ENCODE measurements at places on chromosomes 2 and 18.

DNA sequence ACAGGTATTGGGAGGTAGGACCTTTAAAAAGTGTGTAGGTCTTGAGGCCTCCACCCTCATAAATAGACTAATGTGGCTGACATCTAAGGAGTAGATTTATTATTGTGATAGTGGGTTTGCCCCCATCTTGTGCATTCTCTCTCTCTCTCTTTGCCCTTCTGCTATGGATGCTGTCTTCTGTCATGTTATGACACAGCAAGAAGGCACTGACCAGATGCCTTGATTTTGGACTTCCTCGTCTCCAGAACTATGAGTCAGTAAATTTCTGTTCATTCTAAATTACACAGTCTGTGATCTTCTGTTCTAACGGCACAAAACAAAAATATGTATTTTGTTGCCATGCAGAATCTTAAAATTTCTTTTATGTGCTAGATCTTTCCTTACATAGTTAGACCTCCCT lies 66.9 kb downstream of the ATAD2B start:
- no peak for DNase-seq

DNA sequence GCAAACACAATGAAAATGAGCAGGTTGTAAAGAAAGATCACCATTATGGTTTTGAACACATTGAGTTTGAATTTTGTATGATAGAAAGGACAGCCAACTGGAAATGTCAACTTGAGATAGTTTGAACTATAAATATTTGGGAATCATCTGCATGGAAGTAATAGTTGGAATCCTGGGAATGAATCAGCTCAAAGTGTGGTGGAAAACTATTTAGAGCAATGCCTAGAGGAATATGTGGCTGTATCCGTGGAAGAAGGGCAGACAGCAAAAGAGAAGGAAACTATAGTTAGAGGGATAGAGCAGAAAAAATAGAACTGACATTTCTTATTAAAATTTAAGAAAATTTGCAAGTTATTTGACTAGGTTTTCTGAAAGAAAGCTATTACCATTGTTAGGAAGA lies 112.5 kb upstream of the OTX1 start:
- DNase-seq, result no peak

DNA sequence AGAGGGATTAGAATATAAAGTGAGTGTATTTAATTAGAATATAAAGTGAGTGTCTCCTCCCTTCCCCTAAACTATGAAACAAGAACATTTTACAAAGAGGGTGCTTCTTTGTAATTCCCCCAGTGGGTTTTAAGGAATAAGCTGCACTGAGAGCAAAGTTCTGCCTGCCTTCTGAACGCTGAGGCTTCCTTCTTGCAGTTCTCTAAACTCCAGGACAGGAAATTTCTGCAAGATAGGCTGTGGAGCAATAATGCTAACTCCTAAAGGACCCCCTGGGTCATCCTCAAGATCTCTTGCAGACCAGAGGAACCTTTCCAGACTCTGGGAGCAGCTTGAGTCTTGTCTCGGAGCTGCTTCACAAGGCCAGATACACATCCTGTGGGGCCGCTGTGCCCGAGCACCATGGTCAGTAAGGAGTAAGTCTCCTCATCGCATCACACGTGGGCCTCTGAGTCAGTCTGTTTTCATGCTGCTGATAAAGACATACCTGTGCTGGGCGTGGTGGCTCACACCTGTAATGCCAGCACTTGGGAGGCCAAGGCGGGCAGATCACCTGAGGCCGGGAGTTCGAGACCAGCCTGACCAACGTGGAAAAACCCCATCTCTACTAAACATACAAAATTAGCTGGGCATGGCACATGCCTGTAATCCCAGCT lies 87.5 kb upstream of the KCNE4 start:
- no peak for DNase-seq

GRCh38 chr18:45317948-45318640 lies 297.2 kb upstream of the SLC14A2 start:
- DNase-seq, result no peak

DNA sequence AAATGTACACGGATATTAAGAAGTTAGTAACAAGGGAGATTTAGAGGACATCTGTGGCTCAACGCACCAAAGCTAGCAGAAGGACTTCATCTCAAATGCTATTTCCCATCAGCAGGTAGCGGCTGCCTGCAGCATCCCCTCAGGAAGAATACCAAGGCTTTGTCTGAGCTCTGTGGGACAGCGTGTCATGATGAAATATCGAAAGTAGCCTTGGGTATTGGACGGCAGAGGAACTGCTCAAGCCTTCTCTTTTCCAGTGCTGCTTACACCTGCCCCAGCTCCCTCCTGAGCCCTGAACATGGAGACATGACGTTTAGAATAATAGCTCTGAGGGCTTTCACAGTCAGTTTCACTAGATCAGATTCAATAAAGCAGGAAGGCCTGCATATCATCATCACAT lies 241.6 kb downstream of the SUCLG1 start:
- no peak for DNase-seq

GRCh38 chr2:240449764-240450531 lies 14.5 kb downstream of the GPC1 start:
- DNase-seq, result no peak

- DNase-seq, result no peak
Observed at GRCh38 chr2:175437167-175437566, 255.7 kb upstream of the ATP5MC3 start.

DNA sequence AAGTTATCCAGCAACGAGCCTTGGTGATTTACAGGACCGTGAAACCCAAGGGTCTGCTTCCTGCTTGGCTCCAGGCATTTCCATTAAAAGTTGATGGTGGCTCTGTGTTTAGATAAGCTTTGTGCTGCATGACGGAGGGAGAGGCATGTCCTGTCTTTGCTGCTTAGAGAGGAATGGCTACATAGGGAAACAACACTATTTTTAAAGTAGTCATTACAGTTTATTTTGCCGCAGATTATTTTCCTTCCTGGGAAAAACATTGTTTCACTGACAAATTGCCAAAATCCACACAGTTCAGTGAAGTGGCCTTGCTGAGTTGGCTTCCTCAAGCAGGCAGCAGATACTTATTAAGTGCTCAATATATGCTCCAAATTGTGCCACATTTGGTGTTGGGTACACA lies 98.5 kb downstream of the THSD7B start:
- no peak for DNase-seq

DNA sequence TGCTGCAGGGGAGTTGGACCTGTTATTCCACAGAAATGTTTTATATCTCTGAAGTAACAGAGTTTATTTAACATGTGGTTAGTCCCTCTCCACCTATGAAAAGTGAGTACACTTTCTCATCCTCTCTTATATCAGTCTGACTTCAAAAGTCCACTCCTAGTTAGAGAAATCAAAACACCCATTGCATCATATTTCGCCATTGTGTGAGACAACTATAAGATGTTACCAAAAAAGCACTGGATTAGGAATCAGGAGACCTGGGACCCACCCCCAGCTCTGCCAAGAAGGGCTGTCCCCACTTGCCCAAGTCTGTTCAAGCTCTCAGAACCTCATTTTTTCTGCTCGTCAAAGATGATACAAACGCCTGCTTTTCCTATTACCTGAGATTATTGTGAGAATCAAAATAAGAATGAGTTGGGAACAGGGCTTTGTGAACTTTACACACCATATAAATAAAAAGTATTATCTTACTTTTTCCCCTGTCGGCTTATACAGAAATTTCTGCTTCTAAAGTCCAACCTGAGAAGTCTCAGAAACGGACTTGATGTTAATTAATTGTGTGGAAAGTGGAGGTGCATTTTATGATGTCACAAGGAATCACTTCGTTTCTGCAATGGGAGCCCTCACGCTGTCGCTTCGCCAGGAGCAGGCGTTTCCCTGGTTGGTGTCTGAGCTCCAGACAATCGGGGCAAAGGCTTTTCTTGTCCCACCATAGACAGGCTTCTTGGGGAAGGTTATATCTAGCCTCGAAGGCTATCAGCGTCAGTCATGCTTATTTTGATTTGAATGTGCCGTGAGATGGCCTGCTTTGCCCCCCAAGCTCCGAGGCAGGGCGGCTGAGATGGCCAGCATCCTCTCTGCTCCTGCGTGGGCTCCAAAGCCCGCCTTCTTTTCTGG lies 89.6 kb upstream of the ZNF516 start:
- DNase-seq, result no peak

GRCh38 chr2:236548179-236548921 lies 21.3 kb upstream of the ACKR3 start:
- no peak for DNase-seq

- no peak for DNase-seq
Observed at GRCh38 chr2:122108186-122108585, 352.7 kb downstream of the TSN start.

GRCh38 chr18:74492259-74492658 lies 3.9 kb upstream of the CNDP2 start:
- no peak for DNase-seq

- DNase-seq, result no peak
Observed at GRCh38 chr2:148990968-148991367, 47.5 kb upstream of the LYPD6B start.

DNA sequence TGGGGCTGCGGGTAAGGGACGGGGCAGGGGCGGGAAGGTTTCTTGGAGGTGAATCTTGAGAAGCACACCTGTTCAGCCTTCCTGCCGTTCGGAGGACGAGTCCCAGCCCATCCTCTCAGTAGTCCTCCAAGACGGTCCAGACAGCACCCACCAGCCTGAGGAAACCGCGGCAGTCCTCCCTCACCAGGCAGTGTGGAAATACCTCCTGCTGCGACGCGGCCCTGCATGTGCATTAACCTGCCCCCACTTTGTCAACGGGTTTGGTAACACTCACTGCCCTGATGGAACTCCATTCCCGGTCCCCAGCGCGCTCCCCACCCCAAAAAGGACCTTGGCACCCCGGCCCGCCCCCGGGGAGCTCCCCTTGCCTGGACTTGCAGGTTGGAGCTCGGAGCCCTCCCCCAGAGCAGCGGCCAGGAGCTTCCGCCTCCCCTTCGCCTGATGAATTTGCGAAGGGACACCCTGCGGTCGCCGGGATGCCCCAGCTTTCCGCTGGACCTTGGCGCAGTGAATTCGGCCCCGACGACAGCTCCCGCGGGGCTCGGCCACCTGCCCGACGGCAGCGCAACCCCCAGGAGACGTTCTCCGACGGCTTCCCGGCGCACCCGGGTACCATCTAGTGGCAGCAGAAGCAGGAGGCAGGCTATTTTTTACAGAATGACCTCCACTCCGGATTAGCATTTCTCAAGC lies 31.5 kb downstream of the ACVR1C start:
- peak; percentile 29 for DNase-seq

- DNase-seq, result no peak
Observed at GRCh38 chr2:115976916-115977315, 1534.5 kb downstream of the DPP10 start.

DNA sequence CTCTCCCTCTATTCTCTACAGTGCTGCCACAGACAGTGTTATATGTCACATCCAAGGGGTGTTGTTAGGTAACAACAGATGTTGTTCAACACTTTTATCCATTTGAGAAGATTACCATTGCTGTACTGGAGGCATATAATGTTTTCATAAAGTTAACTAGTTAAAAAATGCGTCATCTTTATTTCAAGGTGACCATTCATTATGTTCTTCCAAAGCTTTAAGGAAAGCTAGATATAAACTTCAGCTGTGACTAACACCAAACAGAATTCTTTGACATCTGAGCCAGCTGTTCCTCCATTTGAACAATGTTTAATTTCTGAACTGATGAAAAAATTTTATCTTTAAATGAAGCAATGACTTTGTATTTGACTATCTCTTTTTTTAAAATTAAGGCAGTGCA lies 1099.6 kb upstream of the TMEFF2 start:
- no peak for DNase-seq

DNA sequence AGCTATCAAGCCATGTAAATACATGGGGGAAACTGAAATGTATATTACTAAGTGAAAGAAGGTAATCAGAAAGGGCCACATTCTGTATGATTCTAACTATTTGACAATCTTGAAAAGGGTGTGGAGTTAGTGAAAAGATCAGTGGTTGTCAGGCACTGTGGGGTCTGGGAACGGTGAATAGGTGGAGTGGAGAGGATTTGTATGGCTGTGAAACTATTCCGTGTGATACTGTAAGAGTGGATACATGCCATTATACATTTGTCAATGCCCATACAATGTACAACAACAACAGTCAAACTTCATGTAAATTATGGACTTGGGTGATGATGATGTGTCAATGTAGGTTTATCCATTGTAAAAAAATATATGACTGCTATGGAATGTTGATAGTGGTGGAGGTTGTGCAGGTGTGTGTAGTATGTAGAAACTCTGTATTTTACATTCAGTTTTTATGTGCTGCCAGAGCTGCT lies 1116.2 kb downstream of the SUCLG1 start:
- DNase-seq, result no peak

GRCh38 chr2:85554980-85555612 lies 6.2 kb downstream of the GGCX start:
- DNase-seq, result no peak

GRCh38 chr2:219443016-219443696 lies 8.5 kb downstream of the SPEG start:
- DNase-seq, result no peak

DNA sequence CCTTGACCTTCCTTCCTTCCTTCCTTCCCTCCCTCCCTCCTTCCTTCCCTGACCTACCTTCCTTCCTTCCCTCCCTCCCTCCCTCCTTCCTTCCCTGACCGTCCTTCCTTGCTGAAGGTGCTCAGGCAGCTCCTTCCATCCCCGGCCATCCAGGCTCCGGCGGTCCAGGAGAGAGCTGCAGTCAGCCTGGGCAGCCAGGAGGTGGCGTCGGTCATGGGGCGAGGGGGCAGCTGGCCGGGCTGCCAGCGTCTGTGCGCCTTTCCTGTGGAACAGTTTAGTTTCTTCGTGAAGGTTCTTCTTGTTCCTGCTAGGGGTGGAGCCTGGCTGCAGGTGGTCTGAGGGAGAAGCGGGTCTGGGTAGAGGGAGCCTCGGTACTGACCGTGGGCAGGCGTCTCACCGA lies 15.7 kb downstream of the GPR35 start:
- DNase-seq, result no peak

GRCh38 chr2:190664240-190664639 lies 15.4 kb downstream of the NAB1 start:
- no peak for DNase-seq

- DNase-seq, result no peak
Observed at GRCh38 chr18:67662996-67663395, 146.5 kb upstream of the DSEL start.

GRCh38 chr2:149082735-149083134 lies 44.2 kb downstream of the LYPD6B start:
- no peak for DNase-seq

DNA sequence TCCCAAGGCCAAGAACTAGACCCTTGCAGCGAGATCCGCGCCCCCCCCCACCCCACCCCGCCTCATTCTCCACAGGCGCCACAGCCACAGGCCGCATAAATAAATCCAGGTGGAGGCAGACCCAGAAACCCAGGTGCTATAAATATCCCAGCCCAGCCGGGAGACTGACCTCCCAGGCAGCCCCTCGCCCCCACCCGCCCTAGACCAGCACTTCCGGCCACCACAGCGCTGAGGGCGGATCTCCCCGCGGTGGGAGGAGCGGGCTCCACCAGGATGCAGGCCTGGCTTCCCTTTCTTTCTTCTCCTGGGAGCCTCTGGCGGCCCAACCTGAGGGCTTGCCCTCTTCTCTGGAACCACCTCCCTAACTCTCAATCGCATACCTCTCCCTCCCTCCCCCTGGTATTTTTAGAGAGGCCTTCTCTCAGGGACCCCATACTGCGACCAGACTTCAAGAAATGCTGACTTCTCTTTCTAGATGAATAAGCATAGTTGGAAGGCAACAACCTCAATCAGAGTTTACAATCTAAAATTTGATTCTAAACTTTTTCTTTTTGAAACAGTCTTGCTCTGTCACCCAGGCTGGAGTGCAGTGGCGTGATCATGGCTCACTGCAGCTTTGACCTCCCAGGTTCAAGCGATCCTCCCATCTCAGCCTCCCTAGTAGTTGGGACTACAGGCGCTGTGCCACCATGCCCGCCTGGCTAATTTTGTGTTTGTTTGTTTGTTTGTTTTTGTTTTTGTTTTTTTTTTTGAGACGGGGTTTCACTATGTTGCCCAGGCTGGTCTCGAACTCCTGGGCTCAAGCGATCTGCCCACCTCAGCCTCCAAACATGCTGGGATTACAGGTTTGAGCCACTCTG lies 55.0 kb downstream of the PKDCC start:
- DNase-seq, result no peak

Data from germinal center (tissue), 1 donor.